ENCODE measurements at places on chromosomes 13 and 19.

DNA sequence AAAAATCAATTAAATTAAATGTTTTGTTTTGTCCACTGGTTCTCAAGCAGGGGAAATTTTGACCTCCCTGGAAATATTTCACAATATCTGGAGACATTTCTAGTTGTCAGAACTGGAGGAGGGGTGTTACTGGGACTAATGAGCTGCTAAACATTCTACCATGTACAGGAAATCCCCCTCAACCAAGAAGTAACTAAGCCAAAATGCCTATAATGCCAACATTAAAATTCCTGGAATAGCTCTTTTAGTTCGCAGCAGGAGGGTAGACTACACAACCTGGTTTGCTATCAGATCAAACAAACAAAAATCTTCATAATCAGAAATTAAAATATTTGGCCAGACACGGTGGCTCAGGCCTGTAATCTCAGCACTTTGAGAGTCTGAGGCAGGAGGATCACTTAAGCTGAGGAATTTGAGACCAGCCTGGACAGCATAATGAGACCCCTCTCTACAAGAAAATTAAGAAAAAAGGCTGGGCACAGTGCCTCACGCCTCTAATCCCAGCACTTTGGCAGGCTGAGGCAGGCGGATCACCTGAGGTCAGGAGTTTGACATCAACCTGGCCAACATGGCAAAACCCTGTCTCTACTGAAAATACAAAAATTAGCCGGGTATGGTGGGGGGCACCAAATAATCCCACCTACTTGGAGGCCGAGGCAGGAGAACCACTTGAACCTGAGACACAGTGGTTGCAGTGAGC is 13.7 kb upstream of the SMARCA4 start:
- DNase-seq: no peak

- no peak for DNase-seq
Observed at GRCh38 chr13:25764378-25764777, 287.4 kb downstream of the SHISA2 start.

DNA sequence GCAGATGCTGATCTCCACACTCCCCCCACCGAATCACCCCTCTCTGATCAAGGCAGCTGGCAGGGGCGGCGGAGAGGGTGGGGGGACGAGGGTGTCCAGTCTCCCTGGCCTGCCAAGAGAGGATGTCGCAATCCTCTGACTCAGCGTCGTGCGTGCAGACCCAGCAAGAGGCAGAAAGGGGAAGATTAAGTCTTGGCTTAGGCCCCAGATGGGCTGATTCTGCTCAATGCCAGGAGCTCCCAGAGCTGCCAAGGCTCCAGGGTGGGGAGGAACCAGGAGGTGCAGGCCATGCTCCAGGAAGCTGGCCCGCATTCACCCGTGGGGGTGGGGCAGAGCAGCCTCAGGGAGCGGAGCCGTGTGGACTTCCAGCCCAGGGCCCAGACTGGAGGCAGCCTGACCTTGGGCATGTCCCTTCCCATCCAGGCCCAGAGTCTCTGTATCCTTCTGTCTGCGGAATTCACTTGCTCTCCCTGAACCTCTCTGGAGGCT is 6.6 kb upstream of the BCL3 start:
- no peak for DNase-seq

- no peak for DNase-seq
Observed at GRCh38 chr13:101139081-101139480, 277.2 kb downstream of the NALCN start.

DNA sequence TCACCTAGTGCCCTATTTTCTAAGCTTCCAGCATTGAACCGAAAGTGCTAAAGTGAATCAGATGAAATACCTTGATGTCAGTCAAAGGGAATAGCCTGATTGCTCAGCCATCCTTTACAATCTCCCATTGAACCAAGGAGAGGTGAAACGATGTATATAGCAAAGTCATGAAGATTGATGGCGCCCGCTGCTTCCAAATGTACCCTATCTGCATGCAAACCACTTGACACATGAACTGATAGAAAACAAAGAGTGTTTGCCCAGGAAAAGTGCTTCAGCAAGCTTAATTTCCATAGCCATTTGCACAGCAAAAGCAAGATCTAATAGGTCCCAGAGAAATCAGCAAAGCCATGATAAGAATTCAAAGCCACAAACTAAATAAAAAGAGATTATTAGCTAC is 624.9 kb upstream of the PCDH9 start:
- no peak for DNase-seq

Measured in mesothelial cell of epicardium (in vitro differentiated cells).